ENCODE measurements at places on chromosomes 5 and 9.

- DNase-seq = peak; percentile 56
Observed at GRCh38 chr5:139296862-139297326, 3.4 kb downstream of the MATR3 start.

GRCh38 chr5:76292620-76293322, 110.3 kb upstream of the IQGAP2 start:
- no peak for DNase-seq

- DNase-seq = no peak
Observed at GRCh38 chr9:326667-327066, 112.0 kb downstream of the DOCK8 start.

GRCh38 chr5:54388811-54389210, 66.7 kb upstream of the HSPB3 start:
- DNase-seq = no peak

GRCh38 chr9:95425910-95426551, 90.7 kb downstream of the PTCH1 start:
- DNase-seq = peak; percentile 61

GRCh38 chr5:96758621-96759020, 49.1 kb downstream of the ERAP1 start:
- no peak for DNase-seq

- DNase-seq = no peak
Observed at GRCh38 chr9:126429190-126429589, 102.6 kb downstream of the MVB12B start.

GRCh38 chr9:107592424-107592823, 102.9 kb upstream of the KLF4 start:
- no peak for DNase-seq

GRCh38 chr5:172444626-172445365, 9.5 kb downstream of the SH3PXD2B start:
- no peak for DNase-seq

- DNase-seq = no peak
Observed at GRCh38 chr5:34676416-34676815, 20.3 kb downstream of the RAI14 start.

DNA sequence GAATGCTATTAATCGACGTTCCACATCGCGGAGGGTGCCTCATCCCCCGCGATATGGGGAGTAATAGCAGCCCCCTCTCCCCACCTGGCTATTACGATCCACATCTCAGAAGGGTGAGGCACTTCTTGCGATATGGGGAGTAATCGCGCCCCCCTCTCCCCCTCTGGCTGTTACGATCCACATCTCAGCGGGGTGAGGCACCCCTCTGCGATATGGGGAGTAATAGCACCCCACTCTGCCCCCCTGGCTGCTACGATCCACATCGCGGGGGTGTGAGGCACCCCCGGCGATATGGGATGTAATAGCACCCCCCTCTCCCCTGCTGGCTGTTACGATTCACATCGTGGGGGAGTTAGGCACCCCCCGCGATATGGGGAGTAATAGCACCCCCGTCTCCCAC, 128.5 kb downstream of the TMEM38B start:
- DNase-seq = no peak

- DNase-seq = no peak
Observed at GRCh38 chr9:36249189-36249588, 9.1 kb downstream of the GNE start.

GRCh38 chr5:26569241-26569928, 469.0 kb downstream of the CDH9 start:
- DNase-seq = no peak

GRCh38 chr5:138541511-138542179, 1.4 kb downstream of the ETF1 start:
- DNase-seq = no peak

DNA sequence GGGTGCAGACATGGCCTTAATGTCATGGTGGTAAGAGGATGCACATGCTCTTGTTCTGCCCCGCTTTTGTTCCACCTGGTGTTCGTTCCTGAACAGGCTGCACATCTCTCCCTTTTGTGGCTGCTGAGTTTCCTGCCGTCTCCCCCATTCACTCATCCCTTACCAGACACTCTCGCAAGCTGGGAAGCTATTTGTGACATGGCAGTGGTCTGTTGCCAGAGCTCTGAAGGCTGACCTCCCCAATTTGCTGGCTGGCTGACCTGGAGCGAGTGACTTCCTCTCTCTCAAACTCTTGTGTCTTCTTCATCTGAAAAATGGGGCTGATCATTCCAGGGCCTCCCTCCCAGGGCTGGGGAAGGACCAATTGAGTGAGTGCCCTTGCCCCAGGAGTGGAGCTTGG, 35.9 kb downstream of the HRH2 start:
- no peak for DNase-seq

- DNase-seq = no peak
Observed at GRCh38 chr5:175747539-175748060, 89.7 kb downstream of the HRH2 start.

GRCh38 chr9:125659201-125659840, 47.7 kb downstream of the MAPKAP1 start:
- no peak for DNase-seq

DNA sequence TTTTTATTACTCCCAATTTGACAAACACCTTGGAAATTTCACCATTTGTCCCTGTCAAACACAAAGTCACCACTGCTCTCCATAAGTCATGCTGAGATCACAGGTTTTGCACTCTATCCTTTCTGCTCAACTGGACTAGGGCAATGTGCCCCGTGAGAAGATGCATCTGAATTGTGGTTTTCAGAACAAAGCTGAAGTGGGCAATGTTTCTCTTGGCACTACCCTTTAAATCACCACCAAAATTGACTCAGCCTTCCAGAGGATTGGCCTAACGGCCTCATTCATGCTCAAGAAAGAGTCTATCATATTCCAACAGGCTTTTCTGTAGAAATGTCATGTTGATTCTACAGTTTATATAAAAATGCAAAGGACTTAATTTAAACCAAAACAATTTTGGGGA, 81.0 kb upstream of the TRIO start:
- DNase-seq = no peak

GRCh38 chr9:33193818-33194217, 26.7 kb upstream of the B4GALT1 start:
- no peak for DNase-seq

GRCh38 chr9:93290495-93291434, 106.8 kb downstream of the WNK2 start:
- DNase-seq = no peak

GRCh38 chr5:75023368-75024159, 28.8 kb downstream of the GCNT4 start:
- DNase-seq = no peak

GRCh38 chr5:162683284-162683683, 615.7 kb downstream of the GABRG2 start:
- DNase-seq = no peak

DNA sequence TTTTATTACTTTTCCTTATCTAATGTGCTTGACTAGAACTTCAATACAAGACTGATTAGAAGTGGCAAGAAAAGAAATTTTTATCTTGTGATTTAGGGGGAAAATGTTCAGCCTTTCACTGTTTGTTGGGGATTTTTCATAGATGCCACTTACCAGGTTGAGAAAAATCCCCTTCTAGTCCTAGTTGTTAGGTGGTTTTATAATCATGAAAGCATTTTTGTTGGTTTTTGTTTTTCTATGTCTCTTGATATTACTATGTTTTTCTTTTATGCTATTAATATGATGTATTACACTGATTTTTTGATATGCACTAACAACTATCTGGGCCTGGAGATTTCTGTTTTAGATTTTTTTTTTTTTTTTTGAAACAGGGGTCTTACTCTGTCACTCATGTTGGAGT, 134.0 kb downstream of the PARP8 start:
- no peak for DNase-seq

GRCh38 chr5:138654281-138654867, 79.2 kb upstream of the HSPA9 start:
- peak; percentile 62 for DNase-seq

- no peak for DNase-seq
Observed at GRCh38 chr9:93896496-93897033, 58.6 kb downstream of the BARX1 start.

- no peak for DNase-seq
Observed at GRCh38 chr9:98329904-98330303, 74.5 kb upstream of the TBC1D2 start.

DNA sequence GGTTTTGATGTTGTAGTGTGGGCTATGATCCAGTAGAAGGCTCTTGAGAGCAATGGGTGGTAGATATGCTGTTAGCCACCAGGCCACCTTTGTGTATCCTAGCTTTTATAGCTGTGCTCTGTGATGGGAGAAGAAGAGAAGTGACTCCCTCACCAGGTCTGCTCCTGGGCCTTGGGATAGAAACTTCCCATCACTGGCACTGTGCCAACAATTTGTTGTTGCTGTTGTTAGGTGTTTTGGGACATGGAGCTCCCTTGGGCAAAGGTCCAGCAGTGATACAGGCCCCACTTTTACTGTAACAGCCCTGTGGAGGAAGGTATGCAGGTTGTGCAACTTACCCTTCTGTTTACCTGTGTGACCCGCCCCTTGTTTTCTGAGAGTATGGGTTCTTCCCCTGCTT, 570.9 kb upstream of the GRIN3A start:
- no peak for DNase-seq

DNA sequence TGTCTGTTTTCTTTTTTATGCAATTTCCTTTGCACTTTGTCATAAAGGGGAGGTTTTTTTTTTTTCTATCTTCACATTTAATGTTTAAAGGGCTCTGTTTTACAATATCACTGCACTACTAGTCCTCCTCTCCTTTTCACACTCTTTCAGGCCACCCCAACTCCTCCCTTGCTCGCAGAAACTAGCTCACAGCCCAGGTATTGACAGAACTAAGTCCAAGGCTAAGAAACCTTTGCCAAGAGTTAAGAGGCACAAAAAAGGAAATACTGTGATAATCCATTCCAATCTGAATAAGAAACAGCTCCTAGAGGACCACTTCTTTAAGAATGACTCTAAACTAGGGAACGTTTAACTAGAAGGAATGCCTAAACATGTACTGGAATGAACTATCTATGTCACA, 1.1 kb upstream of the FGF10 start:
- no peak for DNase-seq

GRCh38 chr5:139660923-139661814, 13.0 kb downstream of the CXXC5 start:
- DNase-seq = peak; percentile 61

- DNase-seq = no peak
Observed at GRCh38 chr5:72281764-72282499, 38.1 kb downstream of the MRPS27 start.

GRCh38 chr5:148342371-148343045, 7.1 kb downstream of the SPINK9 start:
- DNase-seq = no peak

- DNase-seq = no peak
Observed at GRCh38 chr5:33526755-33527154, 86.0 kb downstream of the TARS1 start.

GRCh38 chr5:15600035-15600434, 100.1 kb downstream of the FBXL7 start:
- DNase-seq = peak; percentile 8

DNA sequence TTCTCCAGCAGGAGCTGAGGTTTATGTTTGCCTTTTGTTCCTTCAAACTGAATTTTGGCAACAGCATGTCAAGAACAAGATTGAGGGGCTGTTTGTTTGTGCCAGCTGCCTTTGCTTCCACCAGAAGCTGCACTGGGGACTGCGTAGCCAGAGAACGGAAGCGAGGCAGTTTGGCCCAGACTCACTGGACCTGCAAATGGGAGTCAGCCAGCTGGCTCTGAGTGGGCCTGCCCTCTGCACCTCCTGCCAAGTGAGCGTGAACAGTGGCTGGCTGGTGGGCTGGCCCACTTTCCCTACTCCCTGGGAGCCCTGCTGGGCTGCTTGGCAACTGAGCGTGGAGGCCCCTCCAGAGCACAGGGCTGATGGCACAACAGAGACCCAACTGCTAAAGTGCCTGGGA, 111.6 kb downstream of the GALNT10 start:
- DNase-seq = no peak

- no peak for DNase-seq
Observed at GRCh38 chr9:100222674-100223073, 123.6 kb downstream of the INVS start.

DNA sequence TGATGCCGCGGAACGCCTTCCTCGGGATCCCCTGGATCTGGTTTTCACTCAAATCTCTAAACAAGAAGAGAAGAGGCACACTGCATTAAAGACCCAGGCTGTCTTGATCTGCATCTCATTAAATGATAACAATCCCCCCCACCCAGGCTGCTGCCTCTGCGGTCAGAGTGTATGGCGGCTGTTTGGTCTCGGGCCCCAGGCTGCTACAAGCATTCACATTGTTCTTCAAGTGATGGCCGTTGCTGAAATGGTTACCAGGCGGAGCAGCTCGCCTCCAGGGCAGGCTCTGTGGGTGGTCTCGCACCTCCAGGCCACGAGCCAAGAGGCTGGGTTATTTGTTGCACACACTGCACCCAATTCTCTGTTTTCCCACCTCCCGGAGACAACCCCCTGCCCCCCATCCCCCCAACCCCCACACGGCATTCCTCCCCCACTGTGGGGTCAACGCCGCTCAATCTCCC, 304.1 kb upstream of the PANK3 start:
- DNase-seq = peak; percentile 80

DNA sequence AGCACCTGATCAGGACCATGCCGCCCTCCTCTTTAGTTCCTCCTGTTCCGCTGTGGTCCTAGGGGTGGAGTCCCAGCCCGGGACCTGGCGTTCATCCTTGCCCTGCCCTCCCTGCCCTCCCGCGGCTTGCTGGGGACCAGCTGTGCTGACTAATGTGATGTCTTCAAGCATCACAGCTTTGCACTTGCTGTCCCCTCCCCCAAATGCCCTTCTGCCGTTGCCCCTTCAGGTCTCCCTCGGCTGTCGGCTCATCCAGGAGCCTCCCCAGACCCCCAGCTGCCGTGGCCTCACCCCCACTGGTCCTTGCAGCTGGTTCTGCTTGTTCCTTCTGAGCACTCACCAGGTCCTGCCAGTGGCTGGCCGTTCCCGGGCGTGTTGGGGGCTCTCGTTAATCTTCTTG, 19.9 kb downstream of the RXRA start:
- DNase-seq = no peak

GRCh38 chr5:143922718-143923117, 110.8 kb downstream of the HMHB1 start:
- no peak for DNase-seq

DNA sequence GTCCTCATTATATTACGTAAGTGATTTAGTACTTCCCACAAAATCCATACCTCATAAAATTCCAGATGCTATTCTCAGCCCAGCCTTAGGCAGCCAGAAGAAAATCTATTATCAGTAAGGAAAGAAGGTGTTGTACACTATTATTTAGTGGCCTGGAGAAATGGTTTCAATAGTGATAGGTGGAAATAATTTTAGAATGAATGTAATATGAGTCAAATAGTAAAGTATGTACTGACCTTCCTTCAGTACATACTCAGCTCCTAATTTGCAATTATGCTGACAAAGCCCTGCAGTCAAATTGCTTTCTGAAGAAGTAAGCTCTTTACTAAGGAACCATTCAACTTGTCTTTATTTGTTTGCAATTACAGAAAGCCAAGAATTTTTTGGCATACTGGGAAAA, 409.2 kb downstream of the HTR1A start:
- DNase-seq = no peak

GRCh38 chr5:91293131-91293530, 90.0 kb downstream of the ARRDC3 start:
- DNase-seq = peak; percentile 66

DNA sequence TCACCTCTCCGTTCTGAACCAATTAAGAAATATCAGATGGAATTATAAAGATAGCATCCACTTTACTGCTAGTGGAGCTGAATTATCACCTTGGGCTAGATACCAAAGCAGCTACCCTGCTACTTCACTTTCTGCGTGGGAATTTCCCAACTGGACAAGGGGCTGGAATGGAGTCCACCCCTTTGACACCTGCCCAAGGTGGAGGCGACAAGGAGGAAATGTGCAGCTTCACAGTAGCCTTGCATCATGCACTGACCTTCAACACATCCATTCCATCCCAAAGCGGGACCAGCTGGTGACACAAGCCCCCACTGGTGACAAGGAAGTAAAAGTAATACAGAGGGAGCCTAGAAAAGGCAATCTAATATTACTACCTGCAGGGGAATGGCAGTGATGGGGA, 30.7 kb downstream of the CTNND2 start:
- DNase-seq = no peak
